Fibroblast of skin of abdomen (primary cell): ENCODE measurements at places on chromosomes 3 and 15.

DNA sequence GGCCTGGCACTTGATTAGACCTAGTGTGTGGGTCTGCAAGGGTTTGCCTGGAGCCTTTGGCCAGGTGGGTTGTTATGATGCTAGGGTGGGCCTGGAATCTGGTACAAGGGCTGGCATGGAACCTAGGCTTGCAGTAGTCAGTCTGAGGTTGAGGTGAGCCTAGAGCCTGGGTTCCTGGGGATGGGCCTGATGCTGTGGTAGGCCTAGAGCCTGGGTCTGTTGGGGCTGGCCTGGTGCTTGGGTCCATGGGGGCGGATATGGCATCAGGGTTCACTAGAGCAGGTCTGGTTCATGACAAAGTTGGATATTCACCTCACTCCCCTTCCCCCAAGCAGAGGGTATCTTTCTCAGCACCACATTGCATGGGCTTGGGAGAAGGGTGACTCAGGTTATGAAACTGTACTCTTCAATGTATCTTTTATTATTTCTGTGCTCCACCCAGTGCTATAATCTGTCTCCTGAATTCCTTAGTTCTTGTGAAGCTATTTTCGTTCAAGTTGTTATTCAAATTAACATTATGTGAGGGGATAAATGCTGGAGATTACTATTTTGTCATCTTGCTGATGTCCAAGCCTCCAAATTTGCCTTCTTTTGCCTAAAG lies 274.4 kb downstream of the NFKBIZ start:
- DNase-seq: no peak

- DNase-seq: no peak
Measured at GRCh38 chr3:130939753-130940152, 45.9 kb downstream of the ATP2C1 start.

DNA sequence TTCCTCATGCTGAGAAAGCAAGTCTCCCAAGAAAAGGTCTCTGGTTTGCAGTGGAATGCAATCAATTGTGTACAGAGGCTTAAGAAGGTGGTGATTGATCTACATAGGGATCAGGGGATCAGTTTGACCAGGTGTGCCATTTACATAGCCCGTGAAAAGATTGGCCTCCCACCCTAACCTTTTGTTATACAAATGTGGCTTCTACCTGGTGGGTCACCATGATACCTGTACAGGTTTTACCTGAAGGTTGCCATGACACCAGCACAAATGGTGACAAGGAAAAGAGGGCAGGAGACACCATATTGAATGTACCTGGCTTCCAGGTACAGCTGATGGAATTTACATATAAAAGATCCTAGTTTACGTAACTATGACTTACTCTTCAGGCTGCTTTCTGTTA lies 25.5 kb upstream of the TEX55 start:
- no peak for DNase-seq

DNA sequence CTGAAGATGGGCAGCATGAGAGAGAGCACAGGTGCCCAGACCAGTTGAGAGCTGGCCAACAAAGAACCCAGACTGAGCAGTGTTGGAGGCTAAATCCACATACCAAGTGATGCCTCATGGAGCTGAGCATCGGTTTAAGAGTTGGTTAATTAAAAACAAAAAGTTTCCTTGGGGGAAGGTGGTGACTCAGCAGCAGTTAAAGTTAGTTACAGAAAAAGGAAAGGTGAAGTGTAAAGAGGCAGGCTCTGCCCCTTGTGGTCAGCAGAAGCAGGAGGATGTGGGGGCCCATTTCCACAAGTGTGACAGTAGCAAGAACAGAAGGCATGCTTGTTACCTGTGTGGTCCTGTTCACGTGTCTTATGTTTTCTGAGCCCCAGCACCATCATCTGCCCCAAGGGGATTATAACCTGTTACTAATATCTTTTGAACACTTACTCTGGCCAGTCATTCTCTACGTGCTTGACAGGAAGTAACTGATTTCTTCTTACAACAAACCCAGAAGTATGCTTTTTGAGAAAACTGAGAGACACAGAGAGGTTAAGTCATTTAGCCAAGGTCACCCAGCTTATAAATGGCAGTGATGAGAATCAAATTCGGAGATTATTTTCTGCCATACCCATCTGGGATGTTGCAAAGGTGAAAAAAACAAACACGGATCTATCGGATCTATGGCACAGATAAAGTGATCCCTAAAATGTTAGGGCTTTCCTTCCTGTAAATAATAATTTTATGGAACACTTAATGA lies 91.0 kb downstream of the EPHB1 start:
- DNase-seq: peak; percentile 70

GRCh38 chr3:142664311-142664710 lies 59.5 kb upstream of the TRPC1 start:
- no peak for DNase-seq

- no peak for DNase-seq
Measured at GRCh38 chr15:39236375-39236774, 344.5 kb upstream of the THBS1 start.

- DNase-seq: no peak
Measured at GRCh38 chr15:70617911-70618287, 145.5 kb downstream of the UACA start.

DNA sequence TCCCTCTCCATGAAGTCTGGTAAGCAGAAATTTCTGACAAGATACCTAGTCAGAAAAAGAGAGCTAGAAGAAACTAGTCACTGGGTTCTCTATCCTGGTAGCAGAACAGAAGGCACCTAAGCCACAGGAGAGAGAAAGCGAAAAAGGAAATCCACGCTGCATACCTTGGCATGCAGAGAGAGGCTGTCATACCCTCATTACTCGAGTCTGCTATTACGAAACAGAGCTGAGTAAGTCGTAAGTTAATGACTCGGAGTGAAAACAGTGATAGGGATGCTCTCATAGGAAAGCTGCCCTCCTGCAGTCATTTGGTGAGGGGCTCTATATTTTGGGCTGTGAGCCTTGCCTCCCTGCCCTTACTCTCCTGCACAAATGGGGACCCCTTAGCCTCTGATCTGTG lies 16.2 kb downstream of the CLRN1 start:
- peak; percentile 59 for DNase-seq

DNA sequence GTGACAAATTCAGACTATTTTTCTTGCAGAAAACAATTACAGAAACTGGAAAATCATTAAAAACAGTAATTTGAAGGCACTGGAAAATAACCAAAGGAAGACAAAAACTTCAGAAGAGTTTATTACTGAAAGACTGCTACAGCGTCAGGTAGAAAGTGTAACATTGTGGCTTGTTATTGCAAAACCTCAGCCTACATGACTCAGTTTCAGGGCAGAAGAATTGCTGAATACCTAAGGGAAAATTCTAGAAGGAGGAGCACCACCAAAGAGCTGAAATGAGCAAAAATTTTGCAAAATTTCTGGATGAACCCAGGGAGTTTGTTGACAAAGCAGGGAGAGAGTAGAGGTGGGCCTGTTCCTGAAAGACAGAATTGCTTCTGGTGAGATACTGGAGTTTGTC lies 219.6 kb downstream of the C3orf38 start:
- DNase-seq: no peak

GRCh38 chr3:56874269-56874668 lies 72.5 kb upstream of the ARHGEF3 start:
- no peak for DNase-seq

DNA sequence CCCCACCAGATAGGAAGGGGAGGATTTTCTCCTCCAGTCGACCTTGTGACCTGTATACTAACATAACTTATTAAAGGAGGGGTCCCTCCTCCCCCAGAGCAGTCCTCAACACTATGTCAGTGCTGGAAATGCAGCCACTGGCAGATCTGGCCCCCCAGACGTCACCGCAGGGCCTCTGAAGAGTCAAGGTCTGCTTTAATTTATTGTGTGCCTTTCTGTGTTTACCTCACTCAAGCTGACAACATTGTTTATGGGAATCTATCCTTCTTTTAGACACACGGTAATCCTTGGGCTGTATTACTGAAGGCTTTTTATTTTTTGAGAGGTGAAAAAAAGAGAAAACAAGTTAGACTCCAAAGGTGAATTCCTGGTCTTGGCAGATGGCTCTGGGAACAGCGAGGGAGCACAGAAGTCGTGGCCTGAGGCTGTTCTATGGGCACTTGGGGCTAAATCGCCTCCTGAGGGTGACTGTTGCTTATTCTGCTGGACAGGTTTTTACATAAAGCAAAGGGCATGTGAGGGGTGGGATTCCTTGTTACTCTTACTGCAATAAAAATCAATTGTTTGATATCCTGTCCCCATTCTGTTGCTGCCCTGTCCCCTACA lies 13.5 kb upstream of the NR2C2 start:
- no peak for DNase-seq

GRCh38 chr15:80982839-80983238 lies 6.8 kb downstream of the MESD start:
- no peak for DNase-seq

- DNase-seq: peak; percentile 95
Measured at GRCh38 chr3:50611464-50612233, at the start of gene CISH. CISH (minus strand) TSS chr3:50611774; CDS start chr3:50611650, 124 bp downstream.

DNA sequence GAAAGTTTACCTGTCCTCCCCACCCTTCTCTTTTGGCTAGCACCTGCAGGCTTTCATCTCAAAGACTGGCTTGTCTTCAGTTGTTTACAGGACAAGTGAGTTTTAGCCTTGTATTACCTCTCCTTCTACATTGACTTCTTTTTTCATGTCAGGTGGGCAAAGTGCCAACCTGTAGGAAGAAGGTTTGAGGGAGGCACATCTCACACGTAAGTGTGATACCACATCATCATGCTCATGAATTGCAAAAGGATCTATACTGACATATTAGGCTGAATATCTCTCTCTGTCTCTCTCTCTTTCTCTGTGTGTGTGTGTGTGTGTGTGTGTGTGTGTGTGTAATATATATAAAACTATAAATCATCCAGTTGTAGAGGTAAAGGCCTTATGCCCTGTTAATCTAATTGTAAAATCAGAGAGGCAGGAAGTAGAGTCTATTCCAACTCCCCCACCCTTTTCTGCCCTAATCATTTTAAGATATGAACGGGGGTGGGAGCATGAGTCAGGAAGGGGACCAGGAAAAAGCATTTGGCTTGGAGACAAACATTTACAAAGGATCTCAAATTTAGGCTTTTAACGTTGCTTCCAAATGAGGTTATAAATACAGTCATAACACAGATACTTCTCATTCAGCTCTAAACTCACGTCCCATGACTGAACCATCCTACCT lies 107.0 kb upstream of the PFN2 start:
- peak; percentile 77 for DNase-seq

- DNase-seq: no peak
Measured at GRCh38 chr3:177426878-177427495, 229.7 kb upstream of the TBL1XR1 start.

- DNase-seq: peak; percentile 98
Measured at GRCh38 chr3:24678421-24678865, 183.8 kb upstream of the THRB start.

GRCh38 chr3:101131767-101132166 lies 138.5 kb upstream of the ABI3BP start:
- DNase-seq: no peak

GRCh38 chr15:78840661-78841375 lies 29.6 kb upstream of the ADAMTS7 start:
- DNase-seq: no peak

DNA sequence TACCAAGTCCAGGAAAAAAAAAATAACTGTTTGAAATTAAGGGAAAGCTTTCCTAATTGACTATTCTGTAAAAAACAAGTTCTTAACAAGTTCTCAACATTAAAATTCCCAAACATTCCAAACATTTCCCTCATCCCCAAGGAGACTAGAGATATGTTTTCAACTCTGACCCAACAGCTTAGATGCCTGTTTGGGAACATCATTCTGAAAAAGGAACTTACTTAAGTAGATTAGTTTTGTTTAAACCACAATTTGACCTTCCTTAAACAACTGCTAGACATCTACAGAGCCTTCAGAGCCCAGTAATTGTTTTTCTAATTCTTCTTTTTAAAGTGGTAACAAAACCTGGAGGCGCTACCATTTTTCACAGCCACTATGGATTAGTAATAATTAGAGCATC lies 12.8 kb downstream of the UBR1 start:
- peak; percentile 53 for DNase-seq

DNA sequence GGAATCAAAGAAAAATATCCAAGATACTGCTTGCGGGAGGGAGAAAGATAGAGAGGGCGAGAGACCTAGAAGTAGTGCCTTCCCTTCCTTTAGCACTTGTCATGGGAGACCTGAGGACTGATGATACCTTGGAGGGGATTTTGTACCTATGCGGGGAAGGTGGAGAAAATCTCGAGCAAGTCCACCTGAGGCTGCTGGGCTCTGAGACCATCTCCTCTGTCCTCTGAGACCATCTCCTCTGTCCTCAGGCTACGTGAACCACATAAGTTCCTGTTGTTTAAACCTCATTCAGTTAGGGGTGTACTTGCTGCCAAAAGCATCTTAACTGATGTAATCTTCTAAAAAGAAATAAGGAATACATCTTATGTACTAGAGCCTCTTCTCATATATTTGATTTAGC lies 164.9 kb downstream of the NR2F2 start:
- DNase-seq: no peak

DNA sequence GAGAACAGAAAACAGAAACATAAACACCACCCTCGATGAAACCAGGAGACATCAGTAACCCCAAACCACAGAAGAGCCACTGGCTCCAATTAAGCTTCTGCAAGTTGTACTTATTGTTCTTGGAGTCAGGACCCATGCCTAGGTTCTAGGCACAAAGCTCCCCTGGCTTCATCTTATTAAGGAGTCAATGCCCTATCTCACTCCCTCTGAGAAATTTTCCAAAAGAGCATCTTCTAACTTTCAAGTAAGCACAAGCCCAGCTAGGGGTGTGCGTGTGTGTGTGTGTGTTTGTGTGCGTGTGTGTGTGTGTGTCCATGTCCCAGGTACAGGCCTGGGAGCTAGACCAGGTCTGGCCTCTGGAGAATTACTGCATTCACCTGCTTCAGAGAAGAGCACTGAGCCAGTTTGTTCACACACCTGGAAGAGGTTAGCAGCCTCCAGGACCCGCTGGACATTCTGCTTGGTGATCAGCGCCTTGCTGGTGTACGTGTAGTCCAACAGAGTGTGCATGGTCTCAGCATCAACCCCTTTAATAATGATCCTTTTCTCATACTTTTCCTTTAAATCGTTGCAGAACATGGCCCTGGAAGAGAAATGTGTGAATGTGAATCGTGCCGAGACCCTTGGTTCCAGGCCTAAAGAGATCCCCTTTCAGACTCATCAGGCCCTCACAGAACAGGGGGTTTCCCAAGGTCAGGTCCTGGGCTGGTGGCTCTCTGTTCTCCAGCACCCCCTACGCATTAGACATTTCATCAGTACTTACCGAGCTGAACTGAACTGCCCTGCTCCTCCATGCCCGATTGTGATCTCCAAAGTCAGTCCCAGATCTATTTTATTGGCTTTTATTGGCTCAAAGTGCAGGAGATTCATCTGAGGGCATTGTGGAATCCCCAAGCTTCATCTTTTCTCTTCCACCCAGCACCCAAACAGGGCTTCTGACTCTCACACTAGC lies 27.8 kb downstream of the KLHL6 start:
- no peak for DNase-seq

GRCh38 chr15:68151277-68151676 lies 53.9 kb downstream of the CALML4 start:
- DNase-seq: peak; percentile 13

GRCh38 chr3:180656406-180656805 lies 22.9 kb downstream of the CCDC39 start:
- no peak for DNase-seq

- DNase-seq: no peak
Measured at GRCh38 chr3:155771126-155771525, 26.3 kb upstream of the PLCH1 start.
